Occipital lobe (tissue), 3 donors: ENCODE measurements at places on chromosomes 5 and 9. TPM values are rescaled to one million over a fixed set of nuclear protein-coding genes. Genes with fewer than 3 reads are reported as not detected.

Gene EEIG1
- total RNA-seq = 2.7 TPM

Gene FAM219A
- 23.1 TPM for total RNA-seq

Gene SHISAL2B
- total RNA-seq = not detected

Gene DMRT3
- total RNA-seq = 0.16 TPM

Gene CCDC192
- not detected for total RNA-seq
